ENCODE measurements at places on chromosomes 6 and 20.

GRCh38 chr6:83470587-83470986, 39.7 kb upstream of the ME1 start:
- DNase-seq = no peak

DNA sequence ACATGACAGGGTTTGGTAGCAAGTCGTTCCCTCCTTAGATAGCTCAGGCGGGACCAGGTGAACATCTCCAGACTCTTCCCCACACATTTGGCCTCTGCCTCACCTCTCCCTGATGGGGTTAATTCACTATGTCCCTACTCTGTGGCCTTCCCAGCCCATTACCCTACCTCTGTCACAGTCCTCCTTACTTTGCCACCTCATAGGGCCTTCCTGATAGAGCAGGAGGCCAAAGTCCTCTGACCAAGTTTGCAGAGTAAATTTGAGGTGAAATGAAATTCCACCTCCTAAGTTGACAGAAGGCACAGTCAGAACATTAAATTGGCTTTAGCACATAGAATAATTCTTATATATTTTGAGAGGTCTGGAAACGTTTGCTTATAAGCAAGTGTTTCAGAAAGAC, 53.1 kb upstream of the ARMC2 start:
- DNase-seq = no peak

GRCh38 chr6:142075516-142076101, 57.1 kb upstream of the GJE1 start:
- no peak for DNase-seq

DNA sequence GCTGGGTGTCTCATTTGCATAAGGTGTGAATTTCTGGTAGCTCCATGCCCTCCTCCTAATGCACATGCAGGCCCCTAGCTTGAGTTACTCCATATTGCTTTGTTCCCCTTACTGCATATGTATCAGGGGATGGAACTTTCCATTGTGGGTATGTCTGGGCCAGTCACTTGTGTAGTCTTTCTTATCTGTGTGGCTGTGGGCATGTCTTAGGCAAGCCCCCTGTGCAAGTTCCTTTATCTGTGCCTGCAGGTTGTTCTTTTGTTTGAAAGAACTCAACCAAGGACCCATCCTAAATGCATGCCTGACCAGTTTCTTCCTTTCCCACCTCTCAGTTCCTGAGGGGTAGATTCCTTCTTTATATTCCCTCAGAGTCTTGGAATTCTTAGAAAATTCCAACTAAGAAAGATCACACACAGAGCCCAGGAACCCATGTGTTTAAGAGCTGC, 23.6 kb downstream of the MBOAT1 start:
- DNase-seq = no peak

GRCh38 chr20:11221046-11221445, 547.2 kb upstream of the JAG1 start:
- no peak for DNase-seq

GRCh38 chr6:21099338-21100314, 493.9 kb upstream of the SOX4 start:
- DNase-seq = no peak

DNA sequence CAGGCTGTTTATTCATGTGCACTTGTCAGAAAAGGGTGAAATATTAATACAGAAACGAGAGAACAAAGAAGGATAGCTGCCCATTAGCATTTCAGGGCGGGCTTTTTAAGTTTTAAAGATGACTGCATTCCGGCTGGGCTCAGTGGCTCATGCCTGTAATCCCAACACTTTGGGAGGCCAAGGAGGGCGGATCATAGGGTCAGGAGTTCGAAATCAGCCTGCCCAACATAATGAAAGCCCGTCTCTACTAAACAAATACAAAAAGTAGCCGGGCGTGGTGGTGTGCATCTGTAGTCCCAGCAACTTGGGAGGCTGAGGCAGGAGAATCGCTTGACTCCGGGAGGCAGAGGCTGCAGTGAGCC, 130.5 kb downstream of the HFE start:
- DNase-seq = no peak

DNA sequence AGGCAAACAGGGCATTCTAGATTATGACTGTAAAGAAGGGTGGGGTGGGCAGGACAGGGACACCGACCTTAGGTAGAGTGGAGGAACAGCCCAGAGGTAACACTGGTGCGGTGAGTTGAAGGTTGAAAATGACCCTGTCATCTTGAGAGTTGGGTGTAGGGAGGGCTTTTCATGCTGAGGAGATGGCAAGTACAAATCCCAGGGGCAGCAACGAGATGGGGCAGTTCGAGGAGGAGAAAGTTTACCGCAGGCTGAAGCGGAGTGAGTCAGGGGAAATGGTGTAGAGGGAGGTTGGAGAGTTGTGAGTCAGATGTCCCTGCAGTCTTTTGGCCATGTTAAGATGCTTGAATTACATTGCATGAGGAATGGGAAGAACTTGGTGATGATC, 101.1 kb downstream of the HIVEP1 start:
- DNase-seq = peak; percentile 91

DNA sequence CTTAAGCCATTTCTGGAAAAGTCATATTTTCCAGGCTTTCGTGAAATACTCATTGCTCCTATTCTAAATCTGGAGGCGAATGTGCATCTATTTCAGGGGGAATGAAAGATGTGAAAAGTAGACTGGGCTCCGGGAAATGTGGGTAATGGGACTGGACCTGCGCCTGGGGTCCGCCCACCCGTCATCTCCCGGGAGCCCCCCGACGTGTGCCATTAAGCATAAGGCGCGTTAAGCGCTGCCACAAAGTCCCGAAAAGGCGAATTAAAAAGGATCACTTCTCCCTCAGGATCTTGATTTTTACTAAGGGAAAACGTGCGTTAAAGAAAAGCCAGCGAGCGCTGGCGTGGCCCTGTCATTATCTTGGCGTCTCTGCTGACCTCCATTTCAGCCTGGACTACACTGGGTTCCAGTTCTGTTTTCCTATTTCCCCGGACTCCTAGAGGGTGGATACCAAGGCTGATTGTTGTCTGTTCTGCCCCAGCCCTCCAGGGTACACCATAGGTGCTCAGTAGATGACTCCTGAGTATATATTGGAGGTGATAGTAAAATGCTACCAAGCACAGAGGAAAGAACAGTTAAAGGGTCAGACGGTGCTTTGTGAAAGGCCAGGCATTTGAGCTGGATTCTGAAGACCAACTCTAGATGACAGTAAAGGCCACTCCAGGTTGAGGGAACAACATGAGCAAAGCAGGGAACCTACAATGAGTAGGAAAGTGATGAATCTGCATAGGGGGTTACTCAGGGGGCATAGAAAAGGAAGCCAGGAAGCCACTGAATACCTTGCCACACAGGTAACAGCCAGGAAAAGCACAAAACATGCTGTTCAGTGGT, 89.2 kb upstream of the ARID1B start:
- peak; percentile 6 for DNase-seq

GRCh38 chr6:21101694-21102093, 491.9 kb upstream of the SOX4 start:
- DNase-seq = no peak

- no peak for DNase-seq
These were observed 79.3 kb upstream of the GATA5 start for GRCh38 chr20:62554898-62555641.

DNA sequence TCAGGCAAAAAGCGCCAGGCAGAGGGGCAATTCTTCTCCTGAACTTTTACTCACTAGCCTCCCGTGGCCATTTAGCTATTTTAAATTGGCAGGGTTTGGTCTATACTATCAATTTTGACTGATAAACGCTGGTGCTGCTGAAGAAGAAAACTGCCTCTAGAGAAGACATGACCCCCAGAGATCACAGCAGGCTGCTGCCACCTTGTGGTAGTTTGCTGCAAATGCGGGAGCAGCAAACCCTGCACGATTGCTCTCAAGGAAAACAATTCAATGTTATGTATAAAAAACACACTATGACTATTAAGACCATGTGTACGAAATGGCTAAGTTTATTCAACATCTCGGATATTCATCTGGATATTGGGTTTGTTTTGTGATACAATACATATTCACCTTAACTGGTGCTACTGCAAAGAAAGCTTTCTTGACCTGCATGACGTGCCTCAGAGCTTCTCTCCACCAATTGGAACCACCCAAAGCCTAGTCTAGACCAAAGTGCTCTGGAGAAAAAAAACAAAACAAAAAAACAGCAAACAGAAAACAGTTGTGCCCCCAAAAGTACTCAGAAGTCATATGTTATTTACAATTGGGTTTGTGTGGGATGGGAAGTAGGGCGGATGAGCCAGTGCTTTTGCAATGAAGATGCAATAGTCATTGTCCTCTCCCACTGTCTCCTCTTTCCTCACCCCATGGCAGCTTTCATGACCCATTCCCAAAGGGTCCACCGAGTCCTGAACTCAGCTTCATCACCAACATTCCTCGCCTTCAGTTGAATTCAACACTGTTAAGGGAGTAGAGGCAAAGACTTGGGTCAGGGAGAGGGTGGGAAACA, 19.6 kb upstream of the IL17F start:
- DNase-seq = peak; percentile 47

GRCh38 chr20:1619861-1620444, at the start of gene SIRPB1:
TSS of gene SIRPB1 (minus strand) at chr20:1620009. CDS start at chr20:1619944, 65 bp downstream.
- DNase-seq = no peak

- DNase-seq = no peak
These were observed 330.3 kb upstream of the PRDM1 start for GRCh38 chr6:105755885-105756284.

DNA sequence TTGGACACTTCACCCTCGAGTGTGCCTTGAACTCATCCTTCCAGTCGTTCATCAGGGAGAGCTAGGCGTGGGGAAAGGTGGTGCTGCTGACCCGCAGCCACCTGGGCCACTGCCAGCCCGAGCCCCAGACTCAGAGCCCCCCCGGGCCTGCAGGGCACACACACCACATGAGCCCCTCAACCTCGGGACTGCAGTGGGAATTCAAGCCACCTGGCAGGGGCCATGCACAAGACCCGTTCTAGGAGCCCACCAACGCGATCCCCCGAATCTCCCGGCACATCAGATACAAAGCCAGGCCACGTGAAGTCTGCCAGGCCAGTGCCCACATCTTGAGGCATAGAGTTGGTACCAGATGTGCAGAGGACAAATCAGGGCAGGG, 2.8 kb downstream of the ZNF512B start:
- DNase-seq = no peak

GRCh38 chr6:156316583-156317125, 460.5 kb upstream of the ARID1B start:
- DNase-seq = no peak

DNA sequence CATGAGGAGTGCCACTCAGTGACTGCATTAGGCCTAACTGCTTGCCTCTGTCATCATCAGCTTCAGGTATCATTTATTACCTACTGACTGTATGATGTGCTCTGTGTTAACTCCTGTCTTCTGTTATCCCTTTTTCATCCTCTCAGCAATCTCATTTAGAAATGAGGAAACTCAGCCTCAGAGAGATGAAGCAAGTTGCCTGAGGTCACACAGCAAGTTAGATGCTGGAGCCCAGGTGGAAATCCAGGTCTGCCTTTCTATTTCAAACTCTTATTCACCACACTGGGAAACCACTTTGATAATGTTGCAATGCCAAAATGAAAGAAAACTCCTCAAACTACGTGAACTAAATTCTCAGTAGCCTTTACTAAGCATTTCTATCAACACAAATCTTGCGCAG, 1.3 kb downstream of the FERMT1 start:
- DNase-seq = no peak

DNA sequence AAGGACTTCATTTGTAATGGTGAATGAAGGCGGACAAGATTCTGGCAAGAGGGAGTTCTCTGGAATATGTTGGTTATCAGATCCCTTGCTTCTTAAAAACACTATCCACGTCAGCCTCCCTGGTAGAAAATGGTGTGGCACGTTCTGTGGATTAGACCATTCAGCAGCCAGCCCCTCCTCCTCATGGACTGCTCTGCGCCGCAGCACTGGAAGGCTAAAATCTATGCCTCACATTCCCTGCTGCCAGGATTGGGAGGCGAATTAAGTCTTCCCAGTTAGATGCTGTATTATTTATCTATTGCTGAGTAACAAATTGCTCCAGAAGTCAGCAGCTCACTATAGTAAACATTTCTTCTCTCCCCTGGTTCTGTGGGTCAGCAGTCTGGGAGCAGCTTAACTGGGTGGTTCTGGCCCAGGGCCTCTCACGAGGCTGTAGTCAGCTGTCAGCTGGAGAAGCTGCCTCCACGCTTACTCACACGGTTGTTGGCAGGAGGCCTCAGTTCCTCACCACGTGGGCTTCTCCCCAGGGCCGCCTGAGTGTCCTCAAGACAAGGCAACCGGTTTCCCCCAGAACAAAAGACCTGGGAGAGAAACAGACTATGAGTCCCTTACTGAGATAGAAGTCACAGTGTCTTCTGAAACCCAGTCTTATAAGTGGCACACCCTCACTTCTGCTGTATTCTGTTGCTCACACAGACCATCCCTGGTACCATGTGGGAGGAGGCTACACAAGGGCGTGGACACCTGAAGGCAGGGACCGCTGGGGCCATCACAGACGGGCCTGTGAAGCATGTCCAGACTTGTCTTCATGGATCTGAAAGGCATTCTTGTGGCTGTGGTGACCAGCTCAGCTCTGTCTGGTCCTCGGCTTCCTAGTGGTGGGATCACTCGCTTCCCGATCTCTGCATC, 101.0 kb downstream of the NRN1 start:
- DNase-seq = peak; percentile 87

GRCh38 chr6:125451750-125452149, 150.0 kb upstream of the HDDC2 start:
- no peak for DNase-seq

DNA sequence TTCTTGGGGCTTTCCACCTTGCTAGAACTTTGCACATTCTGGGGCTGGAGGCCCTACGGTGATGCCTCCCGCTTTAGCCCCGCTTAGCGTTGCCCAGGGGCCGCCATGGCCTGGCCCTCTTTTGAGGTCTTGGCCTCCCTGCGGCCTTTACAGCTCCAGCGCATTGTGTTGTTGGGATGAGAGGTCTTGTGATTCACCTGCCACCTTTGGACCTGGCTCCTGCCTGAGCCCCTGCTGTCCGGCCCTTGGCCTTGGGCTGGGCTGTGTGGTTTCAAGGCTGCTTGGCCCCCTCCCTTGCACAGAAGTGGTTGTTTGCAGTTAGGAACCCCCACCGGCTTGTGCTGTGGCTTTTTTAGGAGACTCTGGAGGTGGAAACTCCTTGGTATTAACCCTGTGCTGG, 61.0 kb upstream of the CDH4 start:
- DNase-seq = no peak

- no peak for DNase-seq
These were observed 450.9 kb downstream of the GJA1 start for GRCh38 chr6:121886223-121886830.
